ENCODE measurements at places on chromosomes 4 and X.
A peak's percentile ranks its signal among the peaks of the same experiment; 100 is the strongest.

DNA sequence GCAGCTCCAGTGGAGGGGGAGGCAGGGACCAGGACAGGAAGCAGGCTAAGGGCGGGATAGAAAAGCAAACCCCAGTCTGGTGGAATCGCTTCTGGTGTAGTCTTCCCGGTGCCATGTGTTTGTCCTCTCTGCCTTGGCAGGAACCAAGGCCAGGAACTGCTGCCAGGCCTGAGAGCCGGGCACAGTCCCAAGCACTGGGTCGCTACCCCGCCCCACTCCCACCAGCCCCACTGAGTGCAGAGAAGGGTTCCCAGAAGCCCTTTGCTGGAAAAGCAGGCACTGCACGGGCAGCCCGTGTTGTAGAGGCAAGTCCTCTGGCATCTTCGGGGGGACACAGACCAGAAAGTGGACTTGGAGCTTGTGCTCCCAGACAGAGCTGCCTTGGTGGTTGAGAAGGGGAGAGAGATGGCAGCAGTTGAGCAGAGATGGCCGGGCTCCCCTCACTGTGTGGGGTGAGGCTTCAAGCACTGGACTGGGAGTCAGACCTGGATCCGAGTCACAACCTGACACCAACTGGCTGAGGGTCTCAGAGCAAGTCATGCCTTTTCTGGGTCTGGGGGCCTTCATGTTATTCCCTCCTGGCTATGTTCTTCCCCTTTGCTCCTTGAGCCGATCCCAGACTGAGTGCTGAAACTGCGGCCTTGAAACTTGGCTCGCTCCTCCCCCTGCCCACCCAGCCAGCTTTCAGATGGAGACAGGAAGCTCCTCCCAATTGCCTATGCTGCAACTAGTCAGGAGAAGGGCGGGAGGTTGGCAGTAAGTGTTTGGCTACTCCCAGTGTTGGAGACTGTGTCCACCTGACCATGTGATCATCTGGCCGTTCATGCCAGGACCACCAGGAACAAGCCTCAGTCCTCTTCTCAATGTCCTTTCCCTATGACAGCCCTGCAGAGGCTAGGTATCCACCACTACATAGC lies 59.7 kb upstream of the MTM1 start:
- peak; percentile 29 for DNase-seq

DNA sequence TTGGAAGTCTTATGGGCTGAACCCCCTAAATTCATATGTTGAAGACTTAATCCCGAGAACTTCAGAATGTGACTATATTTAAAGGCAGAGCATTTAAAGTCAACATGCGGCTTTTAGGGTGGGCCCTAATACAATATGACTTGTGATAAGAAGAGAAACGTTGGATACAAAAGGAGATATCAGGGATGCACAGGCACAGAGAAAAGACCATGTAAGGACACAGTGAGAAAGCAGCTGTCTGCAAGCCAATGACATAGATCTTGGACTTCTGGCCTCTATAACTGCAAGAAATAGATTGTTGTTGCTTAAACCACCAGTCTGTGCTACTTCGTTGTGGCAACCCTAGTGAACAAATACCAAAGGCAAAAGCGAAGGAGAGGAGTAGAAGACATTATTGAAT lies 42.2 kb downstream of the GABRG1 start:
- no peak for DNase-seq

DNA sequence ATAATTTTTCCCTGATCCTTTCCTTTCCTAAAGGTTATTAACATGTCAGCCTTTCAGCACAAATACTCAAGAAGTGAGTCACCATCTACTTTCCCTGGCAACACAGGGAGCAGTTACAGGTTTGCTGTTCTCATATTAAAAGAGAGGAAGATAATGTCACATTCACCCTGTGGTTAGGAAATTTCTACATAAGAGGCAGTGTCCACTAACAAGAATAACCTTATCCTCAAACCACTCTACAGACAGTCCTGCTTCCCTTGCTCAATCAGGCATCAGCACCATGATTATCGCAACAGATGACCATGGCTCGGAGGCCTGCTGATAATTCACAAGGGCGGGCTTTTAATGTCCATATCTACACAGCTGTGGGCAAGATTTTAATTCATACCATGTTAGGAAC lies 30.9 kb downstream of the RNF150 start:
- DNase-seq = no peak

DNA sequence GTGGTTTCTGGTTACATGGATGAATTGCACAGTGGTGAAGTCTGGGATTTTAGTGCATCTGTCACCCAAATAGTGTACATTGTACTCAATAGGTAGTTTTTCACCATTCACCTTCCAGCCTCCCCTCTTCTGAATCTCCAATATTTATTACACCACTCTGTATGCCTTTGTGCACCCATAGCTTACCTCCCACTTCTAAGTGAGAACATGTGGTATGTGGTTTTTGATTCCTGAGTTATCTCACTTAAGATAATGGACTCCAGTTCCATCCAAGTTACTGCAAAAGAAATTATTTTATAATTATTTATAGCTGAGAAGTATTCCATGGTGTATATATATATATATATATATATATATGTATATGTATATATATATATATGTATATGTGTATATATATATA lies 155.8 kb downstream of the HHIP start:
- no peak for DNase-seq

DNA sequence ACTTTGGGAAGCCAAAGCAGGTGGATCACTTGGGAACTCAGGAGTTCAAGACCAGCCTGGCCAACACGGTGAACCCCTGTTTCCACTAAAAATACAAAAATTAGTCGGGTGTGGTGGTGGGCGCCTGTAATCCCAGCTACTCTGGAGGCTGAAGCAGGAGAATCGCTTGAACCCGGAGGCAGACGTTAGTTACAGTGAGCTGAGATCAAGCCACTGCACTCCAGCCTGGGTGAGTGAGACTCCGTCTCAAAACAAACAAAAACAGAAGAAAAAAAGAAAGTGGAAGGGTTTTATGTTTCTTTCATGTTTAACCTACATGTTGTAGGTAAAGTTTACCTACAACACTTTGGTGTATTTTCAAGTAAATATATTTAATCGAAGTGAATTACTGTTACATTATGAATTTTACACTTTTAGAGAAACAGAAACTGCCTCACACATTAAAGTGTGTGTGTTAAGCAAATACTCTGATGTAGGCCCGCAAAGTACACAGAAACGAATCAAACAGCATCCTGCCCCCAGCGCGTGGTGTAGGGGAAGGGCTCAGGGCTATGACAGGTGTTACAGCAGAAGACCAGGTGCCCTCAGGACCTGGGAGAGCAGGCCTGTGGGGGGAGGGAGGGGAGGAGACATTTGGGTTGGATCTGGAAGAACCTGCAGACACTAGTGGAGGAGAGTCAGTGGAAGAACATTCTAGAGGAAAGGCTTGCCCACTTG lies 39.0 kb downstream of the PTTG2 start:
- no peak for DNase-seq

DNA sequence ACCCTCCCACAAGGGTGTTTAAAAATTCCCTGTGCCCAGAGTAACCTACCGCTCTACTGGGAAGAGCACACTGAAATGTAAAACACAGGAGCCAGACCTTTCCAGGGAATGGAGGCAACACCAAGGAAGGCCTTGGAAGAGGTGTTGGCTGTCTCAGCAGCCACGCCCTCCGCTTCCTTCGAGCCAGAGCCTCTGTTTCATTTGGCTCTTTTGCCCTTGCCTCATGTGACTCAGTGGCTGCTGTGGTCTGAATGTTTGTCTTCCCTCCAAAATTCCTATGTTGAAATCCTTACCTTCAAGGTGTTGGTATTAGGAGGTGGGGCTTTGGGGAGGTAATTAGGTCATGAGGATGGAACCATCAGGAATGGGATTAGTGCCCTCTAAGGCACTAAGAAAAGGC lies 11.3 kb downstream of the SCD5 start:
- DNase-seq = no peak

GRCh38 chr4:82415922-82416365 lies 14.3 kb downstream of the HNRNPDL start:
- DNase-seq = no peak

- DNase-seq = no peak
These were observed 814 bp upstream of the MMAA start for GRCh38 chr4:145618210-145618931.

GRCh38 chr4:1196421-1197183 lies 24.2 kb upstream of the SPON2 start:
- no peak for DNase-seq

GRCh38 chr4:6967846-6968340 lies 58.3 kb downstream of the TBC1D14 start:
- DNase-seq = no peak

DNA sequence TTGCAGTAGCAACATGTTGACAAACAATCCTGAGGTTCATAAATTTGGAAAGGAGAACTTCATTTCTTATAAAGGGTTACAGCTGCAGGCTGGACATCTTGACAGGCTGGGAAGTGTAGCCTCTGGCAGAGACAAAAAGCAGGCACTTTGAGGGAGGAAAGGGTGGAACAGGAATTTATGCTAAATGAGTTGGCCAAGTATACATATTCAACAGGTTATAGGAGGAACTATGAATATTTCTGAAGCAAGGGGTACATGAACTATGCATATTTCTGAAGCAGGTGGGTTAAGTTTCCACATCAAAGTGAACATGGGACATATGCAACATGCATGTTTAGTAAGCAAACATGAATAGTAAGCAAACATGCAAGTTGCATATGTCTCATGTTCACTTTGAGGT lies 1.6 kb upstream of the ANTXR2 start:
- DNase-seq = no peak

DNA sequence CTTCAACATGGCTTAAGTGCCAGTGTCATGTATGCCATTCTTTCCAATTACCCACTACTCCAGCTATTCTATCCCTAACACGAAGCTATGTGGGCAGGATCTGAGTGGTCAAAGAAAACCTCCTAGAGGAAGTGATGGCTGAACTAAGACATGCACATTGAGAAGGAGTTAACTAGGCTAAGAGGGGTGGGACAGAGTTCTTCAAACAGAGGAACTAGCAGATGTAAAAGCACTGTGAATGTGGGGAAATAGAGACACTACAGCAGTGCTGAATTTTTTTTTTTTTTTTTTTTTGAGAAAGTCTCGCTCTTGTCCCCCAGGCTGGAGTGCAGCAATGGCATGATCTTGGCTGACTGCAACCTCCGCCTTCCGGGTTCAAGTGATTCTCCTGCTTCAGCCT lies 6.2 kb downstream of the JCHAIN start:
- DNase-seq = no peak

Data from hippocampal formation (tissue), 2 donors.